Right lobe of liver (tissue), 6 donors: ENCODE measurements at places on chromosomes 5 and 9.

- DNase-seq = no peak
These were observed 145.9 kb downstream of the HINT1 start for GRCh38 chr5:131019111-131019510.

- DNase-seq = no peak
These were observed 30.7 kb downstream of the TSTD2 start for GRCh38 chr9:97602430-97602829.

DNA sequence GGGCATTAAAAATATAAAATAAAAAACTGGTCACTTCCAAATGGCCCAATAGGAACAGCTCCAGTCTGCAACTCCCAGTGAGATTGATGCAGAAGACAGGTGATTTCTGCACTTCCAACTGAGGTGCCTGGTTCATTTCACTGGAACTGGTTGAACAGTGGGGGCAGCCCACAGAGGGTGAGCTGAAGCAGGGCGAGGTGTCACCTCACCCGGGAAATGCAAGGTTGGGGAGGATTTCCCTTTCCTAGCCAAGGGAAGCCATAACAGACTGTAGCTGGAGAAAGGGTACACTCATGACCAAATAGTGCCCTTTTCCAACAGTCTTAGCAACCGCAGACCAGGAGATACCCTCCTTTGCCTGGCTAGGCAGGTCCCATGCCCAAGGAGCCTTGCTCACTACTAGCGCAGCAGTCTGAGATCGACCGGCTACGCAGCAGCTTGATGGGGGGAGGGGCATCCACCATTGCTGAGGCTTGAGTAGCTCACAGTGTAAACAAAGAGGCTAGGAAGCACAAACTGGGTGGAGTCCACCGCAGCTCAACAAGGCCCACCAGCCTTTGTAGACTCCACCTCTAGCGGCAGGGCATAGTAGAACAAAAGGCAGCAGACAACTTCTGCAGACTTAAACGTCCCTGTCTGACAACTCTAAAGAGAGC lies 12.7 kb downstream of the RLN1 start:
- no peak for DNase-seq

- no peak for DNase-seq
These were observed 117.4 kb downstream of the GCNT1 start for GRCh38 chr9:76576344-76576743.

DNA sequence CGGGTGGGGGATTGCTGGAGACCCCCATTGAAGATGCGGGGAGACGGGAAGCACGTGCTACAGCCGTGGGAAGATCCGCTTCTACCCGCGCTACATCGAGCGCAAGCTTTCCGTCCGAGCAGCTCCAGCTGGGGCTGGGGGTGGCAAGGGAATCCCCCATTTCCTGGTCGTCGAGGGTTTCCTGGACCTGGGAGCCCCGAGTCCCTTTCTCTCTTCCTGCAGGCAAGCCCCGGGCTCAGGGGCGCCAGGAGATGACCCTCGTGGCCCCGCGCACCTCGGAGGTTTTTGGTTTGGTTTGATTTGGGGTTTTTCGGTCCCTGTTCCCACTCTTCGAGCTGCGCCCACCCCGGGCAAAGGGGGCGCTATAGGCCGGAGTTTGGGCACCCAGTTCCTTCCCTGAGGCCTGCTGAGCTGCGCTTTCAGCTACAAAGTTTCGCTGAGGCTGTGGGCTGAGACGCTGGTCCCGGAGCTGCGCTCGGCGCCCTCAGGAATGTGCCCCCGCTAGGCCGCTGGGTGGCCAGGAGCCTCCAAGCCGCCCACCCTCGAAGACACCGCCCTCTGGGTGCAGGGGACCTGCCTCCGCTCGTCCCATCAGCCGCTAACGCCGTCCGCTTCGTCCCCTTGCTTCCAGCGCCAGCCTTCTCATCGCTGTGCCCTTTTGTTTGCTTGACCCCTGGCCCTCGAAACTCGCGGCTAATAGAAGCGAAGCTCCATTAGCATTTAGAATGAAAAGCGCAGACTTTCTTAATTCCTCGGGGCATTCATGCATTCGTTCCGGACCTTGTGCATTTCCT lies 2.9 kb downstream of the NR4A3 start:
- DNase-seq = peak; percentile 46

DNA sequence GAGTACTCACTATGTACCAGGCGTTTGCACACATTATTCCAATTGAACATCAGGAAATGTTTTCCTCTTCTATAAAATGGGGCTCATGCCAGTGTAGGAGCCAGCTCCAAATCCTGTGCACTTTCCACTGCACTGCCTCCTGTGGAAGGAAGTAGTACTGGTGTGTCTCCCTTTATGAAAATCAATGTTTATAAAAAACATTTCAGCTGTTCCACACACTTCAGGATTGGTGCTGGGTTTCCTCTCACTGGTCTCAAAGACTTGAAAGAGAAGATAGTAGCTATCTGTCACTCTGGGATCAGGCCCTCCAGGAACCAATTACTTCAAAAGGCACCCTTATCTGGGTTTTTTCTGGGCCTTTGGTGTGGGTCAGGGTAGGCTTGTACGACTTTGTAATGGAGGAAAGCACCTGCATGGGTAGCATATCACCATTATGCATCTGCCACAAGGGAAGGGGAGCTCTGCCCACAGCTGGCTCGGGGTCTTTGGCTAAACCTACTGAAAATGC lies 32.5 kb downstream of the RAB14 start:
- no peak for DNase-seq

- no peak for DNase-seq
These were observed 184.7 kb downstream of the MEF2C start for GRCh38 chr5:88698290-88698689.

DNA sequence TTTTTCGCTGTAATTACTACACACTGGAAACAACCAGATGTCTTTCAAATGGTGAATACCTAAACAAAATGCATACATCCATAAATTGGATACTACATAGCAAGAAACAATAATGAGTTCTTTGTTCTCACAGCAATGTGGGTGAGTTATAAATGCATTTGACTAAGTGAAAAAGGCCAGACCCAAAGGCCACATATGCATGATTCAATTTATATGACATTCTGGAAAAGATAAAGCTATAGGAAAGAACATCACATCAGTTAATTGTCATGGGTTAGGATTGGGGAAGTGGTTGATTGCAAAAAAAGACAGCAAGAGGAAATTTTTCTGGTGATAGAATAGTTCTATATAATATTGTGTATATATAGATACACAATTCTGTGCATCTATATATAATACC lies 198.9 kb downstream of the CYLC2 start:
- DNase-seq = no peak

DNA sequence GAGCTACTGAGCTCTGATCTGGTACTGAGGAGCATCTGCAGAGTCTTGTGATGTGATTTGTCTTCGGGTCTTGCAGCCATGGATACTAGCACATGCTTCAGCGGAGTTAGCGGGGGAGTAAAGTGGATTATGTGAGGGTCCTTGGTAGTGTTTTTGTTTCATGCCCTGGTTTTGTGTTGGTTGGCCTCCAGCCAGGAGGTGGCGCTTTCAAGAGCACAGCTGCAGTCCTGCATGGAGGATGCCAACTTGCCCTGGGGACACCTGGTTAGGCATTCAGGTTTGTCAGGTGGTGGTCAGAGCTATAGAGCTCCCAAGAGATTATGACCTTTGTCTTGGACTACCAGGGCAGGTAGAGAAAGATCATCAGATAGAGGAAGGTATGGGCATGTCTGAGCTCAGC lies 185.8 kb upstream of the CDH6 start:
- DNase-seq = no peak

DNA sequence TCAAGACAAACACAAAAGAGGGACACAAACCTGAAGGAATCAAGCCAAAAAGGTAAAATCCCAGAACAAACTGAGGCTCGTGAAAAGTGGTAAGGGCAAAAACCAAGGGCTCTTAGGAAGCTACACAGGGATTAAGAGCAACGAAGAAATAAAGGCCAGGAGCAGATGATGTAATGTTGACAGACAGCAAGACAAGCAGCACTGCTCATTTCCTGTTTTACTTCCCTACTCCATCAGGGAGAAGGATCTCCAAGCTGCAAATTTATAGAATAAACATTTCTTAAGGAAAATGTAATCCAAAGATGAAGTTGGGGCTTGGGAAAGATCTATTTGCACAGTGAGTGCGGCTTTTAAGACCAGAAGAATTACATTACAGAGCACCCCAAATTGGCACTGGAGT lies 182.3 kb upstream of the MAP1B start:
- DNase-seq = no peak

GRCh38 chr5:675871-676698 lies 17.1 kb downstream of the TPPP start:
- DNase-seq = peak; percentile 53

- no peak for DNase-seq
These were observed 14.1 kb downstream of the ETF1 start for GRCh38 chr5:138528744-138529469.

- DNase-seq = peak; percentile 91
These were observed at the start of gene MAN2A1 for GRCh38 chr5:109689740-109690241. Gene MAN2A1 (plus strand): TSS chr5:109689927. CDS start chr5:109690418, 491 bp downstream.

DNA sequence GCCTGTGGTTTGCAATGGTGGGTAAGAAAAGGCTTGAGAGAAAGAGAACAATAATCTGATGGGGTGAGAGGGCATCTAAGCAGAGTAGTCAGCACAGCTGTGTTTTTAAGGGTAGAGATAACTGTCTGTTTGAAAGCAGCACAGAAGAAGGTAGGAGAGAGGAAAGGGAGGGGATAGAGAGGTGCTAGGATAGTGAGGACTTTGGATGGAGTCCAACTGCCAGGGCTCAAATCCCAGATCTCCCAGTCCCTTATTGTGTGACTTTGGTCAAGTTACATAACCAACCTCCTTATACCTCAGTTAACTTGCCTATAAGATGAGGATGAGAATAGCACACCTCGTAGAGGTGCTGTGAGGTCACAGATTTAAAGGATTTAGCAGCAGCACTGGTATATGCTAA lies 55.6 kb downstream of the GPR21 start:
- DNase-seq = no peak

GRCh38 chr5:118552146-118552545 lies 436.2 kb downstream of the DTWD2 start:
- no peak for DNase-seq

GRCh38 chr5:72486371-72486770 lies 20.8 kb downstream of the ZNF366 start:
- DNase-seq = no peak

- DNase-seq = no peak
These were observed 69.3 kb downstream of the CRB2 start for GRCh38 chr9:123425261-123425821.

DNA sequence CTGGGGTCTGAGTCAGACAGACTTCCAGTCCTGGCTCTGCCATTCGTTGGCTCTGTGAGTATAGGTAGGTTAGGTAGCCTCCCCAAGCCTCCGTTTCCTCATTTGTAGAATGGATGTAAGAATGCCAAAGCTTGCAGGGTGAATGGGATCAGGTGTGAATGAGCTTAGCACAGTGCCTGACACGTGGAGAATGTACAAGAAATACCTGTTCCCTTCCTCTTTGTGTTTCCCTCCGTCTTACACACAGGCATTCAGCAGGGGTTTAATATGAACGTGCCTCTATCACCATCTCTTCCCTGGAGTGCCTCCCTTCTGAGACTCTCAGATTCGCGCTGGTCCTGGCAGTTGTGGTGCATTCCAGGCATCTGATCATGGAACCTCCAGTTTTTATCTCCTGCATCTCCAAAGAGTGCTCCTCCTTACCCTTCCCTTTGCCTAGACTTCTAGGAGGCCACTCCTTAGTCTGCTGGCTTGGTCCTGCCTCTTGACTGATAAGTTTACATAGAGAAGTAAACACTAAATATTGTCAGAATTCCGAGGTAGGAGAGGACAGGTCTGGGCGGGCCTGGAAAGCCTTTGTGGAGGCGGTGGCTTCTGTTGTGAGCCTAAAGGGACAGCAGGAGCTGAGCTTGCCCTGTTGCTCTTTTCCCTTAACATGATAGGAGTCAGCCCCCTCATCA lies 199.4 kb downstream of the AOPEP start:
- DNase-seq = no peak

DNA sequence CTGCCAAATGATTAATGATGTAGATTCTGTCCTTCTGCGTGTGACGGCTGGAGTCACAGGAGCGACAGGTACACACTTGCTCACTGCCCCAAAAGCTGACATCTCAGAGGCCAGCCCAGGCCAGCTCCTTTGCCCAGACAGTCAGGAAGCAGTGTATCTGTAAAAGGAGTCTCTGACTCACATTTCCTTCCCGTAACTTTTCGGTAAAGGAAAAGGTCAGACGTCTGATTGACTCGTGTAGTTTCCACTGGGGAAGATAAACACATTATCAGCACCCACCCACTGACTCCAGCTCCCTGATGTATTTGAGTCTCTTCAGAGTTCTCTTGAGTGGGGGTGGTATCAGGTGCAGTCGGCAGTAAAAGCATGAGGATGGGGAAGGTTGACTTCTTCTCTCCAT lies 64.4 kb upstream of the WWC1 start:
- peak; percentile 28 for DNase-seq
